ENCODE measurements at places on chromosomes 11 and 22.

GRCh38 chr22:37924386-37925065 is 18.4 kb downstream of the MICALL1 start:
- no peak for DNase-seq

DNA sequence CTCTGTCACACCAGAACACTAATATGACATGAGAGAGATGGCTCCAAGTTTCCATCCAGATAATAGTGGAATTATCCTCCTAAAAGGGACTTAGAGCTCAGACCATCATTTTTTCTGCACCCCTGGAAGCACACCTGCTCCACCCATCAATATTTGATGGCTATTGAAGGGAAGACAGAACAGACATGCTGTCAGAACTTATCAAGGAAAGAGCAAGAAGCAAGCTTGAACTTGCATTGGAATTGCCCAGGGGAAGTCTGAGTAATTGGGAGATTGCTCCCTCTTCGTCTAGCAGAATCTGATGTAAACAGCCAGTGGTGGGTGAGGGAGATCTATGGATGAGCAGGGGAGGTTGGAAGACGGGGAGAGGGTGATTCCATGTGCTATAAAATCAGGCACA is 874.4 kb upstream of the TENM4 start:
- DNase-seq, result no peak

DNA sequence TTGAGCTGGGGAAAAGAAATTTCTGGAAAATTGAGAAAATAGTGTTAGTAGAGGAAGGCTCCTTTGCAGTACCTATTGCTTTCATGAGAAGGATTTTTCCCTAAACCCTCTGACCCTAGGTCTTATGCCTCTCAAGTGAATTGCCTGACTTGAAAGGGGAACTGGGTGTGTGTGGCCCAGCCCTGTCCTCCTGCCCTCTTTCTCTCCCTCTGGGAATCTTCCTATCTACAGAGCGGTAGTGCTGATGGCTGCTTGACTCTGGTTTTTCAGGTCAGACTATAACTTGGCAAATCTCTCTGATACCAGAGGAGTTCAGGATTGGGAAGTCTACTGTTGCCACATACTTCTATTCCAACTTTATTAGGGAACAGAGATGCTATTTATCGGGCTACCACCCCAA is 19.2 kb downstream of the CAVIN3 start:
- no peak for DNase-seq

DNA sequence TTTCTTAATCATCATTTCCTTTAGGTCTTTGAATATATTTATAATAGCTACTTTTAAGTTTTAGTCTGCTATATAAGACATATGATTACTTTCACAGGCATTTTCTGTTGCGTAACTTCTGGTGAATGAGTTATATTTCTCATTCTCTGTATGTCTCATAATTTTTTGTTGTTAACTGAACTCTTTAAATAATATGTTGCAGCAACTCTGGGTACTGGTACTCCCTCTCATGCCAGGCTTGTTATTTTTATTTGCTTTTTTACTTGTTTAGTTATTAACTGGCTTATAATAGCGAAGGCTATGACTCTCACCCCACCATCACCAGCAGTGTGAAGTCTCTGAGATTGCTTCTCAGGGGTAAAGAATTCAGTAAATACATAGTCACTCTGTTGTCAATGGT is 524.2 kb upstream of the CHORDC1 start:
- no peak for DNase-seq

GRCh38 chr22:35582861-35583670 is 34.1 kb downstream of the MB start:
- peak; percentile 62 for DNase-seq

DNA sequence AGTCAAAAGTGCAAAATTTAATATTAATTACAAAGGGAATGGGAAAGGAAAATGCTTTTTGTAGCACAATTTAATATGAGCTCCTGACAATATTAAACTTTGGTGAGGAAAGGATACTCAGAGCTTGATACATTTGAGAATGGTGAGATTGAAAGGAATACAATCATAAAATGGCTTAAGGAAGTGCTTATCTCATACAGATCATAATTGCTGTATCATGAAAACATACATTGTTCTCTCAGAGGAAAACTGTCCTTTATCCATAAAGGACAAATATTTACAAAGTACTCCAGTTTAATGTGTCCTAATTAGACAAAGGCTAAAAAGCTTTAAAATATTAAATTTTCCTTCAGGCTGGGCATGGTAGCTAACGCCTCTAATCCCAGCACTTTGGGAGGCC is 260.4 kb downstream of the TMEM135 start:
- DNase-seq, result no peak

DNA sequence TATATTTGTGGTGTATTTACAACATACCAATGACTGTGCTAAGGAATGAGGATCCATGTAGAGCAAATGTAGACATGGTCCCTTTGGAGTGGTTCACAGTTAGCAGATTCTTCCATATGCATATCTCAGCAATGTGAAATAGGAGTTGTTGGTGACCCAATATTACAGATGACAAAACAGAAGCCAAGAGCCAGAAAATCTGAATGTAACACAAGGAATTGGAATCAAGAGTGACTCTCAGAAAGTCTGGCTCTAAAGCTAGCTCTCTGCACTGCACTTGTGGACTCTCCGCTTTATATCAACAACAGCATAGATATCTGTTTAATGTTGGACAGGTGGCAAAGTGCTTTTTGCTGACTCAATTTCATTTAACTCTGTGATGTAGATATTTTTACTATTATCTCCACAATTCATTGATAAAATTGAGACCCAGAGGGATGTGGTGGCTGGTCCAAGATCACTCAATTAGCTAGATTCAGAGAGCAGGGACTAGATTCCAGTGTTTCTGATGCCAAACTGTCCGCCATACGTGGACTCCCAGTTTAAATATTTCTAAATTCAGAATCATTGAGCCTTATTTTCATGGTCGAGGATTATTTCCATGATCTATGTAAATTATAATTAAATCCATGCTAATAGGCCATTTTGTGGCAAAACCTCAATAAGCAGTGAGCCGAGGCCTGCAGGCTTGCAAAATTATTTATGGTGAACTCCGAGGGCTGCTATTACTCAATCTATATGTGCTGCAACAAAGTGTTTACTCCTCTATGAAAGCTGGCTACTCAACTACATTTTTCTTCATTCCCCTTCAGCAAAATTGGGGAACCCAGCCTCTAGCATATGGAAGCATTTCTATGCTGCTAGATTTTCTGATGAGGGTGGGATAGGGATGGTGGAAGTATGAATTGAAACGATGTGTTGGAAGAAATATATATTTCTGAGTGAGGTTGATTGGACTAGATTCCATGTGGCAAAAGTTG is 21.1 kb upstream of the TENM4 start:
- DNase-seq, result no peak

DNA sequence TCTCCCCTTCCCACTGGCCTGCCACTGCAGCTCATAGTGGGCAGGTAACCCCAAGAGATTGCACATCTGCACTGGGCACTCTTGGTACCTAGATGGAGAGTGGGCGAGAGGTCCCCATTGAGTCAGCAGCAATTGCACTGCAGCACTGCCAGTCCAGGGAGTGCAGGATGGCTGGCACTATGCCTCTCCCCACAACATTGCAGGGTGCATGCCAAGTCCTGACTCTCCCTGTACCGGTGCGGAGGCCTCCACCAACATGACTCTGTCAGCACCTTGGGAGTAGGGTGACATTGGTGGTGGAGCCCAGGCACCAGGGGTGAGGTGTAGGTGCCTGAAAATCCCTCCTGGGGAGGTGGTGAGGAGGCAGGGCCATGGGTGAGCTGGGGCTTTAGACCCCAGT is 82.2 kb downstream of the TRAF6 start:
- DNase-seq, result no peak

DNA sequence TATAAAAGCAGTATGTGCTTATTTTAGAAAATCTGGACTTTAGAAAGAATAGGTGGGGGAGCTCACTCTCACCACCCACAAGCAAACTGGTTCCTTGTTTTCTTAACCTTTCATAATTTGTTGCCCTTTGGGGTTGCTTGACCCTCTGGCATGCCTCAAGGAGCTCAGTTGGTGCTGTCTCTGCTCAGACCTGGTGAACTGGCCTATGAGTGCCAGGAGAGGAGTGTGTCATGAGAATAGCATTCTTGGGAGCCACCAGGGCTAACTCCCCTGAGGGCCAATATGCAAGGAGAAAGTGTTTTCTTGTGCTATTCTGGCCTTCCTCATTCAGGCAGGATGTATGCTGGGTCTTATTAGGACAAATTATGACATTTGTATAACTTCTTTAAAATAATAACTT is 21.0 kb upstream of the AMOTL1 start:
- DNase-seq, result no peak

GRCh38 chr22:45163099-45163450 is 650 bp upstream of the NUP50 start:
- no peak for DNase-seq

GRCh38 chr22:20384865-20385264 is 9.1 kb upstream of the ZNF74 start:
- DNase-seq, result no peak

GRCh38 chr11:125873881-125874555 is 13.4 kb upstream of the HYLS1 start:
- no peak for DNase-seq

DNA sequence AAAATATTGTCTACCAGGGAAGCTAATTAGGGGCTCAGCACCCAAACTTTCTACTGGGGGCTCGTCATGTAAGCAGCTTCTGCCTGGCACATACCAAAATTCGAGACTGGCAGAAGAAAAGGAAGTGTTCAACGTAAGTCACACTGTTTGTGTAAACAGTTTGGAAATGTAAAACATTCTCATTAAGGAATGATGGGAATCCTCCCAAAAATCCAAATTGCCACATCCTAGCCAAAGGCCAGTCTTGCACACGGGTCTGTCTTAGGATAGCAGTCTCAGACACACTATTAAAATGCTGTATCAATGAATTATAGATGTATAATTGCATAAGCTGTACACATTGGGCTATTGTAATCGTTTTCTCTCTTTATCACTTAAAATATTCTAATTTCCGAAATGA is 28.9 kb downstream of the CUL5 start:
- DNase-seq, result no peak

- DNase-seq, result no peak
Measured at GRCh38 chr11:73752216-73752867, 8.5 kb downstream of the RAB6A start.

GRCh38 chr11:132782102-132782501 is 750.2 kb downstream of the OPCML start:
- DNase-seq, result no peak
